ENCODE measurements at places on chromosomes 6 and 20.

DNA sequence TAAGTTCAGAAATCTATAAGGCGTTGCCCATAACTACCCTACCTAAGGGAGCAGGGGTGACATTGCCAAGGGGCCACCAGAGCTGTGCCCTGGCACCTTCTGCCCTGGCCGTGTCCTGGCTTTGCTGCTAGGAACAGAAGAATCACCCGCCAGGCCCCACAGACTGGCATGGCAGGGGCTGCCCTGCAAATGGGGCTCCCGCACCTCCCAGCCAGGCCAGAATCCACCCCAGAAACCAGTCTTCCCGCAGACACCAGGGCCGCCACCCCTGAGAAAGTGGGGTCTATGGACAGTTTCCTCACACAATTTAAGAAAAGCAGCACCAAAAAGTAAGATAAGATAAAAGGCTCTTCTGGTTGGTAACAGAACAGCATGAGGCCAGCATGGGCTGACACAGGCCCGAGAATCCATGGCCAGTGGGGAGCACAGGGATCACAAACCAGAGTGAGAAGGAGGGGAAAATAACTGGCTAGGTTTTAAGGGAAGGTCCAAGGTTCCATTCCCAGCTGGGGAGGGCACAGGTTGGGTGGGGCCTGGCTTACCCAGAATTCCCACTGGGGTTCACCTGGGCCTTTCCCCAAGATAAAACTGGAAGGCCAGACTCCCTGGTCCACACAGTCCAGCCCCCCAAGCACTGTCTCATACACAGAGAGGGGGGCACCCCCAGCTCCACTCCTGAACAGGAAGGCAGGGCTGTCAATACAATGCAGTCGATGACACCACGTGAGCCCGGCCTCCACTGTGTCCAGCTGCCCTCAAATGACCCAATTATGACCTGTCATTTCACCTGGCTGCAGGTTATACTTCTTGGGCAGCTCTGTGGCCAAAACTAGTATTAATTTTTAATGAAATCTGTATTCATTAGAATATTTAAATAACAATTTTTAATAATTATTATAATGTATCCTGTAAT lies 59.4 kb downstream of the PYGB start:
- DNase-seq, result no peak

DNA sequence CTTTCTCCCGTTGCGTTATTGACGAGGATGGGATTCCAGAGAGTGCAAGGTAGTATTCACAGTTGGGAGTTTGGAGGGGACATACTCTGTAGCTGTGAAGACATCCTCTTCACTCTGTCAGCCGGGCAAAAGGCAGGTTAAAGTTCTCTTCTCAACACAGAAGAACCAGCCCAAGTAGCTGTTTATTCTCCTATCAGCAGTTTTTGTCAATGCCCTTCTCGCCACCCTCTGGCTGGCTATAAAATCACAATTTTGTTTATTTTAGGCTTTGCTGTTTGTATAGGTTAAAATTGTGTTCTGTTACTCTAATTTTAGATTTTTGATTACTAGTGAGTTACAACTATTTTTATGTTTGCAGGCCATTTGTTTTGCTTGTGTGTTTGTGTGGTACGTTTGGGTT lies 37.9 kb upstream of the MAS1 start:
- no peak for DNase-seq

GRCh38 chr6:14783594-14783993 lies 462.3 kb upstream of the JARID2 start:
- DNase-seq, result no peak

DNA sequence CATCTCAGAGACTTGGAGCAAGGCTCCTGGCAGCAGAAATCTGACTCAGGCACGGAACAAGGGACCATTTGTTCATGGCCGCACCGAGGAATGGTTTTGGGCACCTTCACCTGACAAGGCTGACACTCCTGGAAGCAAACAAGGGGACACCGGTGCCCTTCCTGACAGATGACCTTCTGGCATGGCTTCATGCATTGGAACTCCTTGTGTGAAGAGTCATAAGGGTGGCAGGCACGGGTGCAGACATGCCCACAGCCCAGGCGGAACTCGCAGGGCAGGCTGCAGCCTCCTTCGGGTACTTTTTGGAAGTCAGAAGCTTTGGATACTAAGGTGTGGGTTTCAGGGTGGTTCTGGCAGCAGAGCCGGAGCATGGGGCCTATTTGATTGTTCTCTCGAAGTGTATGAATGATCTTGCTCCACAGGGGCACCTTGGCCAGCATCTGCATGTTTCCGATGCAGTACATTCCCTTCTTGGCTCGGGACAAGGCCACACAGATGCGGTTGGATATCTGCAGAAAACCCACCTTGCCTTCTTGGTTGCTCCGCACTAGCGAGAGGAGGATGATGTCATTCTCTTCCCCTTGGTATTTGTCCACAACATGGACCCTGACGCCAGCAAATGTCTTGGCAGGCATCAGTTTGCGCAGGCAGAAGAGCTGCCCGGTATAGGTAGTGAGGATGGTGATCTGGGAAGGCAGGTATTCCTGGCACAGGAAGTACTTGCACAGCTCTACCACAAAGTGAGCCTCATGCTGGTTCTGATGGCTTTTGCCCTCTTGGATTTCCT lies 28.8 kb downstream of the ZNFX1 start:
- DNase-seq, result no peak

GRCh38 chr6:138104618-138105213 lies 2.5 kb downstream of the PERP start:
- DNase-seq, result no peak

DNA sequence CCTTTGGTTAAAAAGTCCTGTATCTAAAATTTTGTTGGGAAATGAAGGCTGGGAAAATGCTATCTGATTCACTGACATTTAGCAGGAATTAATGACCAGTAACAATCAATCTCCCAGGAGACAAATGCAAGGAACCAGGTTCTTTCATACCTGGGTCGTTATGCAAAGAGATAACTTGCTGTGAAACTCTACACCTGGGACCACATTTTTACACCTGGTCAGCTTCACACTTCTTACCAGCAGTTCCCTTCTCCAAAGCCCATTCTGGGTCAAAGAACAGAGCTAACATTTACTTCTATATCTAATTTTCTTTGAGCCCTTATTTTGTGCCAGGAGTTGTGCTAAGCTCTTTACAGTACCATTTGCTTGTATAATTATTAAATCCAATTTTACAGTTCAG lies 27.4 kb upstream of the STXBP5 start:
- DNase-seq, result no peak

DNA sequence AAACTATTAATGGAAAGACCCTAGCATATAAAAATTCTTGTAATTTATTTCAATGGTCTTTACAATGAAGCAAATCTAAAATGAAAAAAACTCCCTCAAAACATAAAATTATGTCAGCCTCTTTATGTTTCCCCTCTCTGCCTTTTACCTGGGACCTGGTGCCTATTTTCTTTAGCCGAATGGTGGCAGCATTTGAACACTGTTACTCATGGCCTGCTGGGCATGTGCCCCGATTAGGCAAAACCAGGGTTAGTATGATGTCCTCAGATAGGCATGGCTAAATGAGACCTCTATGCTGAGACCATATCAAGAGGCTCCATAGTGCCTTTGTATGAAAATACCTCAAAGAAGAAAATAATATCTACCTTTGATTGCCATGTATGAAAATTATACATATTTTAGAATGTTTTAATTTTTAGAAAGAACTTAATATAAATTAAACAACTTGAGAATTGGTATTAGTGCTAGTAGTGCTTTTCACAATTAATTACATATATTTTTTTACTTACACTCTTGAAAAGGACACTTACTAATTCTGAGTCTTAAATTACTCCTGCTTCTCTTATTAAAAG lies 22.5 kb upstream of the C6orf58 start:
- no peak for DNase-seq

DNA sequence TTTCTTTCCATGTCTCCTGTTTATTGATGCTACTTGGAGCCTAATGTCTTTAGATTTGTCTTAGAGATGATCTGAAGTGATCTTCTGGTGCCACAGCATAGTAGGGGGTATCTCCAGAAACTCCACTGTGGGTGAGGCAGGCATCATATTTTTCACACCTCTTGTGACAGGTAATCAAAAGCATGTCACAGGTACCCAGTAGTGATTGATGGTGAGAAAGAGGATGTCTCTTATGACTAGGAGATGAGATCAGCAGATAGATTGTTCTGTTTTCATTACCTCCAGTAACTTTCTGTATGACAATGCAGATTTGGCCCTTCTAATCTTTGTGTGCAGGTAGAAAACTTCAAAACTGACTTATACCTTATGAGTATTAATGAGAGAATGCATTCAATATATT lies 13.5 kb downstream of the NCOA7 start:
- DNase-seq, result no peak

DNA sequence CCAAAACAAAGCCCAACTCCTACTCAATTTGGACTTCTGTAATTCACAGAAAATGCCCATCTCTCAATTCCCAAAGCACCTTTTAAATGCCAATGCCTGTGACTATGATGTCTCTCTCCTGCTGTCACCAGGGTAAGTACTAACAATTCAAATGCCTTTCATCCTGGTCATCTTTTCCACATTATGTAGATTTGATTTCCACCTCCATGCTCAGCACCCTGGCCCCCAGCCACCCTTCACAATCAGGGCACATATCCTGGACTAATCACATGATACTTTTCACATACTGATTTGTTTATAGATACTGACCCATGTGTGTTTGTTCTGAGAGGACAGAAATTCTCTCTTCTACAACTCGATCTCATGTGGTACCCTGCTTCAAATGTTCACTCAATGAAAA lies 236.3 kb downstream of the PTPRK start:
- DNase-seq, result no peak

- DNase-seq, result no peak
Measured at GRCh38 chr6:148346681-148347440, 4.2 kb downstream of the SASH1 start.

GRCh38 chr20:37584238-37584807 lies 56.6 kb upstream of the BLCAP start:
- no peak for DNase-seq

DNA sequence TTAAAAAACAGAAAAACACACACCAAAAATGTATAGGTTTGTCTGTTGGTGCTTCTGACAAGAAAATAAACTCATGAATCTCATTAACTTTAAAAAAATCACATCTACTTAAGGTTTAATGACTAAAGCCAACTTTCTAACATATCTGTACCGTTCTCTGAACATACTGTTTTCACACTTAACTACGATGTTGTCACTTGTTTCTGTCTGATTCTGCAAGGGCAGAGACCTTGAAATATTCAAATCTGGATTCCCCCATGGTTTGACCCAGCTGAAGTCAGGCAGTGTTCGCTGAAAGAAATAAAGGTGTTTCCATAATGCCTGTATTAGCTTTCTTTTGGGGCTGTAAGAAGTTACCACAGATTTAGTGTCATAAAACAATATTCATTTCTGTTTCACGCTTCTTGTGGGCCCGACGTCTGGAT lies 2.7 kb upstream of the ASXL1 start:
- DNase-seq, result no peak

- no peak for DNase-seq
Measured at GRCh38 chr6:52116605-52116948, 29.2 kb upstream of the PKHD1 start.

GRCh38 chr6:83558975-83559374 lies 46.6 kb downstream of the PRSS35 start:
- DNase-seq, result no peak

DNA sequence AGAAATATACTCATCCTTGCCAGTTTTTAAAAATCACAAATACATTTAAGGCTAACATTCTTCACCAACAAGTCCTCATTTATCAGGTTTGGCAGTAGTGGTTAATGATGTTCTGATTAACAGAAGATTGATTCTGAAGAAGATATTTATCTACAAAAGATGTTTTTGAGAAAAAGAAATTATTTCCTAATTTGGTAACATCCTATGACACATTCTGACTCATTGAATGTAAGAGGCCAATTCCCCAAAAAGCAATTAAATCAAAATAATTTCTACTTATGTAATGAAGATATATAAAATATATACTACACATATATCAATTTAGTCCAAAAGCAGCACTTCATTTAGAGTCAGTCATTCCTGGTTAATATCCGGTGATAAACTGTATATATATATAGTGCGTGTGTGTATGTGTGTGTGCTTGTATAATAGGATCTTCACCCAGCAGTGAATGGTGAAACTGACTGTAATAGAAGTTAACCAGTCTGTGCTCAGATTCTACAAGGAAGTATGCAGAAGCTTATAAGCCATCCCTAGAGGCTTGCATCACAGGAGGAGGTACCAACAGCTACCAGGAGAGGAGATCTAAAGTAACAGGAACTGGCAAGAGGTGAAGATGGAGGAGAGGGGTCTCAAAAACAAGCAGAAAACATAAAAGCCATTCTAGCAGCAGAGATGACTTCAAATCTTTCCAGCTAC lies 82.9 kb upstream of the MARCKS start:
- DNase-seq, result no peak

DNA sequence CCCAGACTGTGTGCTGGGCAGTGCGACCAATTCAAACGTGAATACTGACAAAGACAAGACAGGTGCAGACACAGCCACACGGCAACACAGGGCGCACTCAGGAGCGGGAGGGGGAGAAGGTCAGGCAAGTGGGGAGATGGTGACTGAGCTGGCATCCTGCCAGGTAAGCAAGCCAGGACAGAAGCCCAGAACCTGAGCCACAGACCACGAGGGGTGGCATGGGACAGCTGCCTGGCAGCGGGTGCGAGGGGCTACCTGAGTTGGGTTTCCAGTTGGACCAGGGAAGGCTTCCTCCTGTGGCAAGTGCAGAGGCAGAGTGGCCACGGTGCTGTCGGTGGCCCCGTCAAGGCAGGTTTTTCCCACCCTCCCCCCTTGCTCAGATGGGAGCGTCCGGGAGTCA lies 215.2 kb upstream of the ARID1B start:
- DNase-seq, result no peak
